Muscle of arm (tissue), 14 donors: ENCODE measurements at places on chromosomes 7 and 10.
A peak's percentile ranks its signal among the peaks of the same experiment; 100 is the strongest.

- DNase-seq = peak; percentile 79
Observed at GRCh38 chr10:3239066-3239919, 66.7 kb upstream of the PITRM1 start.

DNA sequence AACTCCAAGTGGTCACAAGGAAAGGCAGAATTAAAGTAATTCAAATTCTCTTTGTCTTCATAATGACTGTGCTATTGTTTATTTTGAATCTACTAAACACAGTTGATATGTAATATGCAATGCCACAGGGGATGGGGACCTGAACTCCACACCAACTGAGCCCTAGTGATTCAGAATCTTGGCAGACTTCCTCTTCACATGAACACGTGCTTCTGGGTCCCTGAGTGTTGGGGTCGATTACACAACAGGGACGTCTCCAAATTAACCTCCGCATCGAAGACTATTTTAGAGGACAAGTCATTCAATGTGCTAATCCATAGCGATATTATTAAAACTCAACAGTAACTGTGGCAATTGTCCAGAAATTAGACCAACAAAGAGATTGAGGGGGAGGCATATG, 95.3 kb upstream of the CARD11 start:
- DNase-seq = no peak

DNA sequence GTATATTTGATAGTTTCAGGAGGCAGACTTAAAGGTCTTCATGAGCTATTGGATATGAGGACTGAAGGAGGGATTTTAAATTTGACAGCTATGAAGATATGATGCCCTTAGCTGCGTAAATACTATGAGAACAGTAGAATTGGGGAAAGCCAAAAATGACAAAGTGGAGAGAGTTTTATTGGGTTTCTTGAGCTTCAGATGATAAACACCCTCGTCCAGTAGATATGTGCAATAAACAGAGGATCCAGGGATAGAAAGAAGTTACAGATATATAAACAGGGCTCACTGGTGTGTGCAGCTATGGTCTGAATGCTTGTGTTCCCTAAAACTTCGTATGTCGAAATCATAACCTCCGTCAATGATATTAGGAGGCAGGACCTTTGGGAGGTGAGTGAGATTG, 131.3 kb downstream of the INHBA start:
- DNase-seq = no peak

DNA sequence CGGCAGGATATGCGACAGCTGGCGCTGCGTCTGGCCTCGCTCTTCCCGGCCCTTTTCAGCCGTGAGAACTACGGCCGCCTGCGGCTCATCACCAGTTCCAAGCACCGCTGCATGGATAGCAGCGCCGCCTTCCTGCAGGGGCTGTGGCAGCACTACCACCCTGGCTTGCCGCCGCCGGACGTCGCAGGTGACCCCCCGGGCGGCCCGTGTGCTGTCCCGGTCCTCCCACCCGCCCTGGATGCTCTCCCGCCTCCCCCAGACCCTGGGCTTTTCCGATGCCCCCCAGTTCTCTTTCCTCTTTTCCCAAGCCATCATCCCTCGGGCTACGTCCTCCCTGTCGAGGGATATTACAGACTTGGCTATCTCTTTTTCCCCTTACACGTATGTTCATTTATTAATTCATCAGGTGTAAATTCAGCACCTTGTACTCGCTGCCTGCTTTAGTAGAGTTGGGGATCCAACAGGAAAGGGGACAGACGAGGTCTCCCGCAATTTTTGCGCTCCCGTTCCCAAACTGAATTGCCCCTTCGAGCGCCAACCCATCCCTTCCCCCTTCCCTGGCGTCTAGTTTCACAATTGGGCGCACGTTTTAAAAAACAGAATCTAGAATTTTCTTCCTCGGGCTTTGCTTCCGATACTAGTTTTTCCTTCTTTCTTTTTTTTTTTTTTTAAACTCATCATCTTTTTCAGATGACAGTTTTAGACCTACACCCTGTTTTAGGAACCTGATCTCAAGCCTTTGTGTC, 846 bp downstream of the MINPP1 start:
- DNase-seq = peak; percentile 31

GRCh38 chr10:79380125-79380945, 33.1 kb downstream of the PPIF start:
- no peak for DNase-seq

DNA sequence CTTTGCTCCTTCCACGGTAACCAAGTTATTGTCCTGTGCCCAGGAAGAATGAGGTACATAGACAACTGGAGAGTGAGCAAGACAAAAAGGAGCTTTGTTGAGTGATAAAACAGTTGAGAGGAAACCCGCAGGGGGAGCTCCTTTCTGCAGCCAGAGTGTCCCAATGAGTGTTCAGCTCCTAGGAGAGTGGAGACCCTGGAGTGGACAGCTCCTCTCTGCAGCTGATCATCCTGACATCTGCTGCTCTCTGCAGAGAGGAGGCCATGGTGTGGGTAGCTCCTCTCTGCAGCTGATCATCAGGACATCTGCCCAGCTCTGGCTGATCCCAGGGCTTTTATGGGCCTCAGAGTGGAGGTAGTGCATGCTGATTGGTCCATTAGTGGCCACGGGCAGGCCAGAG, 53.4 kb upstream of the PCDH15 start:
- no peak for DNase-seq

DNA sequence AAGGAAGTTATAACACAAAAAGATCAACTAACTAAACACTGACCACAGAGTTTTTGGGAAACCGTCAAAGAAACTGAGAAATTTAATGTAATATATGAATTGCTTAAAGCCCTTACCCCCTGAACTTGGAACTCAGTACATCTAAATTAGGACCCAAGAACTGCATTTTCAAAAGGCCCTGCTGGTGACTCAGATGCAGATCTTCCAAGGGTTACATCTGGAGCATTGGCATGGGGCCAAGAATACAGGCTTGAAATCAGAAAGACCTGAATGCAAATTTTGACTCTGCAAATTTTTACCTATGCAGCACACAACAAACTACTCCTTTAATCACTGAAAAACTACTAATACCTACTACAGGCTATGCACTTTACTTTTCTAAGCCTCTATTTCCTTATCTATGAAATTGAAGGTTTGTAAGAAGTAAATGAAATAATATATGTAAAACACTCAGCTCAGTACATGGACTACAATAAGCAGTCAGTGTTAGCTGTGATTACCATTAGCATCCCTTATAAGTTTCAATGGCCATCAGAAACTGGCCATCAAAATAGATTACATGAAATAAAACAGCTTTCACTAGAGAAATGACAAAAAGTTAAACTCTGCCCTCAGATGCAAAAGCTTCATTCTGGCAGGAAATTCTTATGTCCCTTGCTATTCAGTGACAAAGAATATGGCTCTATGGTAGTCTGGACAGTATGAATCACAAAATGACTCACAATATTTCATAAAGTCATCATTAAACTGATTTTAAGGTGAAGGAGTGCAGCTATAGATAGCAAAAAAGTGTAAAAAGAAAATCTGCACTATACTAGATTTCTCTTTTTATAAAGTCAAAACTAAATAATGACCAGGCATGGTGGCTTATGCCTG, 43.6 kb downstream of the NSUN6 start:
- DNase-seq = peak; percentile 41

DNA sequence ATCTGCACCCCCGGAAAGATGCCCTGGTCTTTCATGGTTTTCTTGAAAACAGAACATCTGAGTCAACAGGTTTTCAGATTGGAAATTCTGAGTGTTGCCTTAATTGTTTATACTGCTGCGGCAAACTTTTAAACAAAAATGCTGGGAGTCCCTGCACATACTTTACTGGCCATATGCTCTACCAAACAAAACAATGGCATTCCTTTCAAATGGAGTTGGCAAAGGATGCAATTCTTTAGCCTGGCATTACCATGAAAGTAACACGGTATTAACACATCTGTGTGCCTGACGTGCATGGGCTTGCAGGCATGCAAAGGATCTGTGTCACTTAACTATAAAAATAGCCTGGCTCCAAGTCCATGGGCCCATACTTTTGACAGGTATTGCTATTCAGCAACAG, 4.2 kb downstream of the INHBA start:
- no peak for DNase-seq

DNA sequence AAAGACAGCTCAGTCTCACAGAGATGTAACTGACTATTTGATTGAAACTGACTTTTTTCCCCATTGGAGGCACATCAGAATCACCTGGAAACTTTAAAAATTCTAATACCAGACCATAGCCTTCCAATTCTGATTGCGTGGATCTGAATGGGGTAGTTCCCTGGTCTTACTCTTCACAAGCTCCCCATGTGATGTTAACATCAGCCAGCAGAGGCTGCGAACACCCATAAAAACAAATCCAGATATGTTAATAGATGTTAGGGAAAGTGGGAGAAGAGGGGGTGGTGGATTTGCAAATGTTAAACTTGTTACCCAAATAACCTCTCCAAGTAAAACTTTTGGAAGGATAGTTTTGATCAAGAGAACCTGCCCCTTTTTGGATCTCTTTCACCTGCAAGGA, 1133.4 kb downstream of the CNTNAP2 start:
- DNase-seq = no peak

DNA sequence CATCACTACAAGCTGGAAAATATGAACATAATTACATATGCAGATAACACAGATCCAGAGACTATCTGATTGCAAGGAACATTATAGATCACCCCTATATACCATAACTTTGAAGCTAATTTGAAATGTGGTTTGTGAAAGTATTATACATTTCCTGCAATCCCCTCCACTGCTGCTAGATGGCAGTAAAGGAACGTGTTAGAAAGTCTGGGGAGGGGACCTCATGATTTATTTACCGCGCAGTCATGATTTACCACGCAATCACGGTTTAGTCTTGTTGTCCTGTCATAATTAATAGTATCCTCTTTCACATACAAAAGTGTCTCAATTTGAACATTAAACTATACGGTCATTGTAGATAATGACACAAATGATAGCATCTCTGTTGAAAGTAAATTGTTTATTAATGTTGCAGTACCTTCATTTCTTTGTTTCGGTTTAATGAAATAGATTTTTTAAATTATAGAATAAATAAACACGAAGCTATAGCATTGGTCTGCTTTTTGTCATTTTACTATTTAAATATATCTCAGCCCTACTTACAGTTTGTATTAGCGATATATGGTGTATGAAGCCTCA, 145.3 kb upstream of the PRSS1 start:
- peak; percentile 26 for DNase-seq

- no peak for DNase-seq
Observed at GRCh38 chr7:156656598-156656997, 16.0 kb downstream of the RNF32 start.
